ENCODE measurements at places on chromosomes 5 and 9.

DNA sequence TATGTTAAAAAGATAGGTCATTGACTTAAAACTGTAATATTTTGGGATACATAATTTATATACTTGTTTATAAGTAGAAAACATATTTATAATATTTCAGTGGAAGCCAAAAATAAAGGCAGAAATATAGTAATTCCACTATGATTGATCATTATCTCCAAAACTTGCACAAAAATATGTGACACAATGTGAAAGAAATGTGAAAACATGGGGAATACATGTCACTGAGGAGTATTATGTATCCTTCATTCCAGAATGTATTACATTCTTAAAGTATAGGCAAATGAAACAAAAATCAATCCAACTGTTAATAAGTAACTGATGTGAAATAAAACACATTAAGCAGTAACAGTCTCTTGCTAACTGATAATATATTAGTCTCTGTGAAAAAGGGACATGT lies 236.7 kb downstream of the CDH18 start:
- no peak for DNase-seq

- DNase-seq = no peak
These were observed 153.4 kb downstream of the ZNF462 start for GRCh38 chr9:107016383-107016782.

DNA sequence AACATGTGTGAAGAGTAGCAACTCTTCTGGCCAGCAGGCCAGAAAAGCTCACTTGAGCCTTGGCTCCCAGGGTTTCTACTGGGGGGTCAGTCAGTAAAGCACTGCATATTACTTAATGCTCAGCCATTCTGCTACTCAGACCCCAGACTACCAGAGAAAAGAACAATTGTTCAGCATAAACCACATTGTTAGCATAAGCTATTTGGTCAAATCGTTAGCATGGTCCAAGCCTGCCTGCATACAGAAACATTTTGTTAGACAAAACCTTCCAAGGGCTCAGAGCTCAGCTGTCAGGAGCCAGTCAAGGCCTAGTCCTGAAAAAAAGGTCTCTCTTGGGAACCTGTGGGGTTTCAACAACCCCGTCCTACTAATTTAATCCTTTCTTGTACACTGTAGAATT lies 449.3 kb downstream of the PRR16 start:
- DNase-seq = no peak

- no peak for DNase-seq
These were observed 120.4 kb upstream of the ABCA1 start for GRCh38 chr9:105048331-105048730.

DNA sequence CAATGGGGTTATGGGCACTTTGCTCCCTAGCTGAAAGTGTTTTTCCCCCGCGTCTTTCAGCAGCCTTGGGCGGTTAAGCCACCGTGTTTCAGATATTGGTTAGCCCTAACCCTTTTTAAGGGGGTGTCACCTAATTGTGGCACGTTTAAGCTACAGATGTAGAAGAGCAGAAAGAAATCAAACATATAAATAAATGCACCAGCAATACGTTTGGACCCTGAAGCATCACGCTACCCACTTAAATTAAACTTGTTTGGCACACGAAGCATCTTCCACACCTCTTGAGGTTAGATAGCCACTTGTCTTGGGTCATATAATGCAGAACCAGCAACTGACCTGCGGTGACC lies 768 bp downstream of the YTHDC2 start:
- DNase-seq = no peak

GRCh38 chr9:127878001-127878651 lies 651 bp upstream of the AK1 start:
- DNase-seq = no peak

- DNase-seq = no peak
These were observed 85.0 kb upstream of the TAF11L2 start for GRCh38 chr5:17412760-17413671.

DNA sequence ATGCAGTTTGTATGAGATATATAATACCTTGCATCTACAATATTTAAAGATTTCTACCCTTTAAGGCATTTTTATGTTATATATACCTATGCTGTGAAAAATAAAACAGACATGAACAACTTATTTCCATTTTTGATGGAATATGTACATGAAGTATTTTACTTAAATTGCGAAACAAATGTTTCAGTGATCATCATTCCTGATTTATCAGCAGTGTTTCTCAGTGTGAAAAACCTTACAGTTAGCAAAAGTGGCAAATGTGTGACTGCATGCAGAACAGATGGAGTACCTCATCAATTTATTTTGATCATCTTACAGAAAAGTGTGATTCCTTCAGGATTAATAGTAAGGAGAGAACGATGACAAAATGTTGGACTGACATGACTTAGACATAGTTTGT lies 43.1 kb downstream of the PRR16 start:
- no peak for DNase-seq

- DNase-seq = no peak
These were observed 63.5 kb downstream of the ENC1 start for GRCh38 chr5:74576941-74577456.

- no peak for DNase-seq
These were observed 32.2 kb downstream of the INVS start for GRCh38 chr9:100131216-100131615.

Measured in GOT3 (cell line).